ENCODE measurements at places on chromosomes 5 and 9.

DNA sequence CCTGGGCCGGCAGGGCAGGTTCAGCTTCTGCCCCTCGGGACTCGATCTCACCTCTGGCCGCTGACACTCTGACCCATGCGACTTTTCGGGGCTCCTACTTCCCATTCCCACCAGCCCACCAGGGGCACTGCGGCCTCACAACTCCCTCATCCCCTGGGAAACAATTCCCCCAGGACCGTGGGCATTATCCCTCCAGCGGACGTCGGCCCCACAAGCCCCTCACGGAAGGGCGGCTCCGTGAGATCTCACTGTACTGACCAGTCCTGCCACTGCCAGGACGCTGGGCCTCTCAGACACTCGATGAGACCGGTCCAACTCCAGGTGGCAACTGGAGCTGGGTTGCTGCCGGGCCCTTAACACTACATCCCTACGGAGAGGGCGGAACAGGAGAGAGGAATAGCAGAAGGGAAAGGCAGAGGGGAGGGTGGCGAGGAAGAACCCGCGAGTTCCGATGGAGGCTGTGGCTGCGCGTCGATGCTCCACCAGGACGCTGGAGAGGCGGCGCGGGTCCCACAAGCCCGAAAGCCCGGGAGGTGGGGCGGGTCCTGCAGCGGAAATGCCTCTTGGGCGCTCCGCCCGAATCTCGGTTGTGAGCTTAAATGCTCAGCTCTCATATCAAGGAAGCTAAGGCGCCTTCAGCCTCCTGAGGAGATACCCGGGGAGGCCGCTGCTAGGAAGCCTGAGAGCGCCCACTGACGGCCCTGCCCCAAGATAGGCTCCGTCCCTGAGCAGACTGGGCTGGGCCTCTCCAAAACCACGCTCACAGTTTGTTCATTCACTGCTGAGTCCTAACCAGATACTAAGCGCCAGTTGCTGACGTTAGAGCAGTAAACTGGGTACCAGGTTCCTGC is 36.3 kb downstream of the VCP start:
- DNase-seq, result no peak

GRCh38 chr5:87877495-87877894 is 391.1 kb downstream of the TMEM161B start:
- no peak for DNase-seq

DNA sequence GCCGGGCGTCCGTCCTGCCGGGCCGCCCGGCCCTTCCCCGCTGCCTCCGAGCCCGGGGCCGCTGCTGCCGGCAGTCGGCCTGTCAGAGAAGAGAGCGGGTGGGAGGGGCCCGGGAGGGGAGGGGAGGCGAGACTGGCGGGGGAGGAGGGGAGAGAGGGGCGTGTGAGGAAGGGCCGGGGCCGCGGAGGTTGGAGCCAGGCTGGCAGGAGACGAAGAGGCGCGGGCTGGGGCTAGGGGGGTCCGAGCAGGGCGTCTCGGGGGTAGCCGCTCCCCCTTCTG is 570 bp downstream of the CREBRF start:
- no peak for DNase-seq

DNA sequence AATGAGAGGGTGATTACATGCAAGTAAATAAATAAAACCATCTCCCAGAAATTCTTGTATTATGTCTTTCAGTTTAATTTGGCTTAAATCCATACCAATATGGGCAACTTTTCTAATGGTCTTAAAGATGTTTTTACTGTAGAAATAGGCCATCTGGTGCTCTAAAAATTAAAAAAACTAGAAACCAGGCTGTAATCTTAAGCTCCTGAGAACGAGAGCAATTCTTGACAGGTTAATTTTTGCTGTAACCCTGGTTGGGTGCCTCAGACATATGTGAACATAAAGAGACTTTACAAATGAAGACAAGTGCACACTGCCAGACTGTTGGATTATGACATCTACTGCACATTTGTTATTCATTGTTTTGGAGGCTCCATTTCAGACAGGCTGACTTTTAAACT is 246.8 kb upstream of the DAB2 start:
- DNase-seq, result no peak

DNA sequence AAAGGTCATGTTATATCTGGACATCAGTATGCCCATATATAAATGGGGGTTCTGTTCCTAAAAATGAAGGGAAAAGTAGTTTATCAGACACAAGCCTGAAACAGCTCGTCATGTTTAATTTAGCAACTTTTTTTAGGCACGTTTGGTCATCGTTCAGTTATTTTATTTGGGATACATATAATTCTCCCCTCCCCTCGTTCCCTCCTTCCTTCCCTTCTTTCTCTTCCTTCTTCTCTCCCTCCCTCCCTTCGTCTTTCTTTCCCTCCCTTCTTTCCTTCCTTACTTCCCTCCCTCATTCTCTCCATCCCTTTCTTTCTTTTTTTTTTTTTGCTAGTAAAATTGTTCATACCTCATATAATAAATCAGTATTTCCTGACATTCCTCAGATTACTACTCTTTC is 3.4 kb downstream of the PPWD1 start:
- DNase-seq, result no peak

DNA sequence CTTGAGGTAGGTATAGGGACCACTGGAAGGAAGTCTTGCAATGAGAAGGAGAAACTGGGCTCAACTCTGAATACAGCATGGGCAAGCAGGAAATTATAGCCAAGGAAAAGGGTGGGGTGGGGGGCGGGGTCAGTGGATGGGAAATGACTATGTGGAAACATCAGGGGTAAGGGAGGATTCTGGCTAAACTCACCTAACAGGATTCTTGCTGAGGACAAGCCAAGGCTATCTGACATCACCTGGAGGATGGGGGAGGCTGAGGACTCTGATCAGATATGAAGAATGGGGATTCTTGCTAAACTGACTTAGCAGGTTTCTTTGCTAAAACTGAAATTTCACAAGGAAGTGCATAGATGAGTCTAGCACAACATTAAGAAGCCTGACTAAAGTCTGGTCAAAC is 40.8 kb downstream of the CTSL start:
- DNase-seq, result no peak

DNA sequence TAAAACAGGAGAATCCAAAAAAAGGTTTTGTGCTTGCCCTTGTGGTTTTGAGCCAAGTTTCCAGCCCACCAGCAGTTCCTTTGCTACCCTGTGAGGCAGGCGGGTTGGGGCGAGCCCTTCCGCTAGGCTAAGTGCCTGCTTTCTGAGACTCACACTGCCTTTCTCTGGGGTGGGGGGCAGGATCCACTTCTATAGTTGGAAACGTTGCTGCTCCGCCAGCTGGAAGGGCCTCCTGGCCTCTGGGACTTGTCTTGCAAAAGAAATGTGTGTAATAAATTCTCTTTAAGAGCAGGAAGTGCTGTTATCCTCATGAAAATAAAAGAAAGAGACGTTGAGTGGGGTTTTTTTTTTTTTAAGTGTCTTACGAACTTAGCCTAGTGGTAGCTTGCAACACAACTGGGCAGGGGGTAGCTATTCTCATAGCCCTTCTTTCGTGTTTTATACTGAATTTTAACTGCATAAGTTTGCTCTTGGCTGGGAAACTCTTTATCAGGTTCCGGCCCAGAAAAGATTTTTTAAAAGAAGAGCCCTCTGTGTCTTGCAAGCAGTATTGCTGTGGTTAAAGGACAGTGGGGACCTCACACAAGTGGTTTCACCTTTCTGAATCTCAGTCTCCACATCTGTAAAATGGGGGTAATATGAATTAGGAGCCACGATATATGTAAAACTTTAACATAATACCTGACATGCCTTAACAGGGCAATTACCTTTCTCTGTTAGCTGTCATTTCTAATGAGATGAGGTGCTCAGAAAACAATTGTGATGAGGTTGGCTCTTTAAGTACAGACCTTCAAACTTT is 19.8 kb downstream of the JADE2 start:
- no peak for DNase-seq

DNA sequence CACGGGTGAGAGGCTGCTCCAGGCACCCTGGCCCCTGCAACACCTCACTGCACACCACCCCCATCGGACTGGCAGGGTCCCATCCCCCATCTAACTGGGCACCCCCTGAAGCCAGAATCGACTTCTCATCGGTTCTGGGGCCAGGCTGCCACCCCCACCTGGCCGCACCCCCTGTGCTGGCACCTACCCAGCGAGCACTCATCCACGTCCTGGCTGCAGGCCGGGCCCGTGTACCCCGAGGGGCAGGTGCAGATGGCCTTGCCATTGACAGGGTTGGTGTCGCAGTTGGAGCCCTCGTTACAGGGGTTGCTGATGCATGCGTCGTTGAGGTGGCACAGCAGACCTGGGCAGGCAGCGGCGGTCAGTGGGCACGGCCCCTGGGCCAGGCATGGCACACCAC is 27.9 kb downstream of the NOTCH1 start:
- no peak for DNase-seq

DNA sequence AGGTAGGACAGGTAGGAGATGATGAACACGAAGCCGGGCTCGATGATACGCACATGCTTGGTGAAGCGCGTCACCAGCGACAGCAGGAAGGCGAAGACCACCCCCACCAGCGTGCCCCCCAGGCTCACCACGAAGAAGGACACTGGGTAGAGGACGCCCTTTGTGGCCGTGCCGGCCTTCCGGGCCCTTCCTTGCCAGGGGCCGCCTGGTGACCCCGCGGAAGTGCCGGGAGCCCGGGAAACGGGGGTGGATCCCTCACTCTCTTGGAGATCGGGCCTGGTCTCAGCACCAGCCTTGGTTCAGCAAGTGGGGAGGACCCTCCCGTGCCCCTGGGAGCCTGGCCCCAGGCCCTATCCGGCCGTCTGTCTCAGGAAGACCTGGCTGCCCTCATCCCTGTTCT is 39.7 kb downstream of the SLC9A3 start:
- no peak for DNase-seq

DNA sequence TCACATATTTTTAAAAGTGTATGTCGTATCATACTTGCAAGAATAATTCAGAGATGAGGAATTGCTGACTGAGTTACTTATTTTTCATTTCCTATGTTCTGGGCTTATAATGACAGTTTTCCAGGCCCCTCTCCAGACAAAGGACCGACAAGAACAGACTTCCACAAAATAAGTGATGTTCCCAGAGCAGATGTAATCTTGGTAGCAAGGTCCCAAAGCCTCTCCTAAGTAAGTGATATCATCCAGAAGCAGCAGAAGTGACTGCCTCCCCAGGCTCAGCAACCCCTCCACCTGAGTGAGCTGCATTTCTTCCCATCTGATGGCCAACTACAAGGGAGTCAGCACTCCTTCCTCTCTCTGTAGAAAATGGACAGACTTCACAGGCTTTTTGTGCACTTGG is 57.1 kb downstream of the SEMA6A start:
- no peak for DNase-seq

- DNase-seq, result peak; percentile 39
Measured at GRCh38 chr9:136089697-136090045, 5.4 kb downstream of the NACC2 start.

DNA sequence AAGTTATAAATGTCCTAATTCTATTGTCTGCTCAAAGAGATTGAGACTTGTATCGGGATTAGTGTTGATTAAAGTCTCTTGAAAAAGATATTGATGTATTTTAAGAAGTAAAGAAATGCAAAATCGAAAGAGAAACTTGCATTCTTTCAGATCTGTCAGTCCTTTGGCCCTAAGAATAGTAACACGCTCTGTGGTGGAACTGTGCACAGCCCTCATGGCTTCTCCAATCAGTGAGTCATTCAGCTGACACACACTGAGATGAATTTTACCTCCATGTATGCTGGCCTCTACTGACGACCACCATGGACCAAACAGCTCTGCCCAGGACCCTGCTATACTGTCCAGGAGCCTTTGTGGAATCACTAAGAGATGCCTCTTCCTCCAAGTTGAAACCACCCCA is 232.4 kb downstream of the ESM1 start:
- DNase-seq, result no peak

- no peak for DNase-seq
Measured at GRCh38 chr5:14557203-14557770, 24.3 kb upstream of the OTULINL start.

DNA sequence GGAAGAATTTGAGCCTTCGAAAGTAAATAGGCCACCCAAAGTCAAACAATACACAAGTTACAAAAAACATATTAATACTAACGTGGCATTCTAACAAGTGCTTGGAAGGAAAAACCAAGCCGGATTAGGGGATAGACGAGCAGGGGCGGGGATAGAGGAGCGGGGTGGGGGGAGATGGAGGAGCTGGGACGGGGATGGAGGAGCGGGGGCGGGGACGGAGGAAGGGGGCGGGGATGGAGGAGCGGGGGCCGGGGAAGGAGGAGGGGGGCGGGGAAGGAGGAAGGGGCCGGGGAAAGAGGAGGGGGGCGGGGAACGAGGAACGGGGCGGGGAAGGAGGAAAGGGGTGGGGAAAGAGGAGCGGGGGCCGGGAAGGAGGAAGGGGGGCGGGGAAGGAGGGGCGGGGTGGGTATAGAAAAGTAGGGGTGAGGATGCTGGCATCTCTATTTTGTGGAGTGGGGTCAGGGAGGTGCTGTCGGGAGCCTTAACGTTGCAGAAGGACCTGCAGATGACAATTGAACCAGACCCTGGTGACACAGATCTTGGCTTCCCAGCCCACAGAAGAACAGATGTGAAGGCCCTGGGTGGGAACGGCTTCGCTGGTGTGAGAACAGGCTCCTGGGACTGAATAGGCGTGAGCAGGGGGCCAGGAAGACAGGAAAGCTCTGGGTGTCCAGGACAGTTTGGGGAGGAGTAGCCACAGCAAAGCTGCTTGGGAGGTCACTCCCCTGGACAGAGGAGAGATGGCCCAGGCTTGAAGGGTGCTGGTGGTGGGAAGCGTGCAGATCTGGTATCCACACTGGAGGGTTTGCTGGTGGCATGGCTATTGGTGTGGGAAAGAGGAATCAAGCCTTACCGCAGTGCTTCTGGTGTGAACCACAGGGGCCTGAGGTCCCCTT is 233.3 kb upstream of the DAP start:
- DNase-seq, result no peak

- DNase-seq, result no peak
Measured at GRCh38 chr5:178149199-178149932, 4.3 kb downstream of the NHP2 start.

GRCh38 chr5:139414581-139415130 is 10.8 kb upstream of the SPATA24 start:
- DNase-seq, result no peak

DNA sequence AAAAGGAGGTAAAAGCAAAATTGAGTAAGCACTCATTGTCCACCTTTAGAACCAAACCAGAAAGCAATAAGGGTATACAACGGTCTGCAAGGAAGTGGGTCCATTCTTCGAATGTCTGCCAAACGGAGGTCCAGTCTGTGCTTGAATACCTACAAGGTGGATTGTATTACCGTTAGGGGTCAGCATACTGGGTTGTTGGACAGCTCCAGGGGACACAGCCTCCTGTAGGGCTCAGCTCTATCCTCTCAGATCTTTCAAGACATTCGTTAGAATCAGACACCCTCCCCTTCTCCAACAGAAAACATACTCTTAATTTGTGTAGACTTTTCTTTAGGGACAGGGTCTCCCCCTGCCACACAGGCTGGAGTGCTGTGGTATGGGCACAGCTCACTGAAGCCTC is 5.5 kb downstream of the ASTN2 start:
- no peak for DNase-seq

- DNase-seq, result no peak
Measured at GRCh38 chr9:88775037-88775471, 216.2 kb upstream of the S1PR3 start.
